ENCODE measurements at places on chromosomes 2 and 18.

DNA sequence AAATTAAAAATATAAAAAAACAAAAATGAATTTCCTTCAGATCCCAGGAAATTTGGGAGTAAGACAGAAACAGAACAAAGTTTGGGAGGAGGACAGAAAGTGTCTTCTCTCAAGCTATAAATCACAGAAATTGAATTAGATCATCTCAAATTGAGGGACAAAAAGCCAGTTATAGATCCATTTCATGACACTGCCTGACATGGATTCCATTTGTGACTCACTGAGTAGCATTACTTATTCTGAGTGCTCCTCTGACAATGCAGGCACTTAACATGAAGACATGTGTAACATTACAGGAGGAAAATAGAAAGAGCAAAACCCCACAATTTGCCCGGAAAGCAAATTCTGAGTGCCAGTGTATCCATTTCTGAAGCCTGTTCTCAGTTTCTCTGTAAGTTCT lies 63.9 kb upstream of the CREB1 start:
- DNase-seq: no peak

DNA sequence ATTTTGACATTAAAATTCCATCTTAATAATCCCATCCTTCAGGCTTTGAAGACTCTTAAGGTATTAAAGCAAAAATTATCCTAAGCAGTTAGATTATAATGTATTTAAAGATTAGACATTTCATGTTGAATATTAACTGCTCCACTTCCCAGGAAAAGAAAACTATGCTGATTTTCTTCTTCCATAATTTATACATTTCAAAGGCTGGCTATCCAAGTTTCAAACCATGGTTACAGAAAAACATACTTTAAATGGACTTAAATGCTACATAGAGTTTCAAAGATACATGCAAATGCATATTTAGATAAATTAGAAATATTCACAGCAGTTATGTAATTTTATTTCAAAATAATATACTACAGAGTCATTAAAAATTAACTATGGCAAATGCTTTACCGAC lies 1505.6 kb upstream of the ZEB2 start:
- no peak for DNase-seq

GRCh38 chr18:9952633-9953416 lies 39.0 kb downstream of the VAPA start:
- DNase-seq: no peak

DNA sequence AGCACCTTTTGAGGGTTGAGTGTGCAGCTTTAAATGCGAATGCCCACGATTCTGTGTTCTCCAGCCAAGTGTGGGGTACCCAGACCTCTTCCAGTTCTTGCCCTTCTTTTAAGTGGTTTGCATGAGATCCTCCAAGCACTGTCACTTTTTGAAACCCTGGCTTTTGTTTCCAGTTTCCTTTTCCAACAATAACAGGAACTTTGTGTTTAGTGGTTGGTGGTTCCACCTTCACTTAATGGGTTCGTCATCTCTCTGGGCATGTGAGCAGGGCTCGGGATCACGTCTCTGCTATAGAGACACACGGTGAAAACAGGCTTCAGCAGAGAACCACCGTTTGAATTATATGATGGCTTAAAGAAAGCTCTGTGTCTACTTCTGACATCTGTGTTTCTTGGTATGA lies 197.6 kb downstream of the LDLRAD4 start:
- no peak for DNase-seq

DNA sequence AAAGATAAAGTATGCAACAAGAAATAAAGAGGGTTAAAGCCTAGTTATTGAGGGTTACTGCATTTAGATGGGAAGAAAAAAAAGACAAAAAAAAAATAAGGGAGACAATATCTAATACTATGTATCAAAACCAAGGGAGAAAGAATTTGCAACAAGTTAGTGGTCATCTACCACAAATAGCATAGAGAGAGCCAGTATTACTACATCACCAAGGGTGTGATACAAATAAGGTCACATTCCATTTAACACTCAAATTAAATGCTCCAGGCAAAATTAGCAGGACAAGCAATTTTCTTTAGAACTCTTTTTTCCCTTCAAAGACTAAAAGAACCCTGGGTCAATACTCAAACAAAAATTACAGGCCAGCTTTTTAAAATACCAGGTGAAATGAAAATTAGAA lies 115.1 kb upstream of the GULP1 start:
- no peak for DNase-seq

DNA sequence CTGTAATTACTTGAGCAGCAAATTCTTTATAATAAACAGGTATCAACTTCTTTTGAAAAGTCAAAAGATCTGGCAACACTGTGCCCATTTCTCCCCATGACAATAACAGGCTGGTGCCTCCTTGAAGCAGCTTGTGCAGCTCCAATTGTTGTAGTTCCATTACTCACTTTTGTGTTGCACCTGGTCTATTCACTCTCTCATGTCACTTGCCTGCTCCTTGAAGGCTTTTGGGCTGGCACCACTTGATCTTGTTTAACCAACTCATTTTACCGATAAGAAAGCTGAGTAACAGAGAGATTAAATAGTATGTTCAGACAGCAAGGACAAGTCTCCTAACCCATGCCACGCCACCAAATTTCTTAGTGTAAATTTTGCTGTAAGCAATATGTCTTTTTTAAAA lies 314.5 kb downstream of the OSR1 start:
- DNase-seq: no peak

DNA sequence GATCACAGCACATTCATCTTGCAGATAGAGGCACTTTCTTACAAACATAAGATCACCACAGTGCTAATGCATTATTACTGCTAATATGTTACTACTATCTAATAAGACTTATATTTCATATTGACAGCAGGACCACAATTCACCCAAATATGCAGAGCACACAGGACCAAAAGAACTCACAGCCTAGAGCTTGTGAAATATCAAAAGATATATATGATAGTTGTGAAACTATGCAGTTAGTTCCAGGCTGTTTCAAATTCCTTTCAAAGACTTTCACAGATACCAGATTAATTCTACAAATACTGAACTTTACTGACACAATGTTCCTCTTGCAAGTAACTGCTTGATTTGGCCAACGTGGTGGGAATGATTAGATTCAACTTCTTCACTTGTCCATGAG lies 23.0 kb downstream of the FBXO15 start:
- no peak for DNase-seq

DNA sequence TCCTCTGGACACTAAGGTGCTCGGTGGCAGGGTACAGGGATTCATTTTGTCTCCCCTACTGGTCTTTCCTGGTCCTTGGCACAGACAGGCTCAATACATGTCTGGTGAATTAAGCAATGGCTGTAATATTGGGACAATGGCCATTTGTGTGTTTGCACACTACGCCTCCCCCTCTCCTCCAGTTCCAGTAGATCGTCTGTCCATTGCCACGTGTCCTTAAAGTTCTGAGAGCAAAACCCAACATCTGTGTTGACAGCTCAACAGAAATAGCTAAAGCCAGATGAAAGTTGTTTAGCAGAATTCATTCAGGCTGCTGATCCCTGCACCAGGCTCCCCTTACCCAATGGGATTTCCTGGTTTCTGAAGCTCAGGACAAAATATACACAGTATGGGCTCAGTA lies 9.0 kb upstream of the FABP1 start:
- peak; percentile 37 for DNase-seq

DNA sequence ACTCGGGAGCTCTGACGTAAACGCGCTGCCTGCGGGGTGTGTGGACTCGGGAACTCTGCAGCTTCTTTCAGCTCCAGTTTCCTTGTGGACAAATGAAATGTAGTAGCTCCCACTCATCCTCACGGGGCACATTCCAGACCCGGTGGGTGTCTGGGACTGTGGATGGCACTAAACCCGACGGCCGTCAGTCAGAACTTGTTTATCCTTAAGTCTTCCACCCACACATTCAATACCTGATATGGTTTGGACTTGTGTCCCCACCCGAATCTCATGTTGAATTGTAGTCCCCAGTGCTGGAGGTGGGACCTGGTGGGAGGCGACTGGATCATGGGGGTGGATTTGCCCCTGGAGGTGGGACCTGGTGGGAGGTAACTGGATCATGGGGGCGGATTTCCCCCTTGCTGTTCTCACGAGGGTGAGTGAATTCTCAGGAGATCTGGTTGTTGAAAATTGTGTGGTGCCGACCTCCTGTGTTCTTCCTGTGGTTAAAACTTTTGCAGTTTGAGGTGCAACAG lies 81.2 kb upstream of the SNTG2 start:
- DNase-seq: no peak

- DNase-seq: peak; percentile 34
Observed at GRCh38 chr2:26503231-26503880, 25.4 kb upstream of the OTOF start.

DNA sequence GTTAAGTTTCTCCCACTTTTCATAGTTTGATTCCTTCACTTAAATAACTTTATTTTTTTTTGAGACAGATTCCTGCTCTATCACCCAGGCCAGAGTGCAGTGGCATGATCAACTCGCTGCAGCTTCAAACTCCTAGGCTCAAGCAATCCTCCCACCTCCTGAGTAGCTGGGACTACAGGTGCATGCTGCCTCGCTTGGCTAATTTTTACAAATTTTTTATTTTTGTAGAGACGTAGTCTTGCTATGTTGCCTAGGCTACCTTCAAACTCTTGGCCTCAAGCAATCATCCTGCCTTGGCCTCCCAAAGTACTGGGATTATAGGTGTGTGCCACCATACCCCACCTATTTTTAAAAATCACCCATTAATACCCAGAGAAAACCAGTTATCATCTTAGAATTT lies 14.2 kb upstream of the WIPF1 start:
- no peak for DNase-seq

DNA sequence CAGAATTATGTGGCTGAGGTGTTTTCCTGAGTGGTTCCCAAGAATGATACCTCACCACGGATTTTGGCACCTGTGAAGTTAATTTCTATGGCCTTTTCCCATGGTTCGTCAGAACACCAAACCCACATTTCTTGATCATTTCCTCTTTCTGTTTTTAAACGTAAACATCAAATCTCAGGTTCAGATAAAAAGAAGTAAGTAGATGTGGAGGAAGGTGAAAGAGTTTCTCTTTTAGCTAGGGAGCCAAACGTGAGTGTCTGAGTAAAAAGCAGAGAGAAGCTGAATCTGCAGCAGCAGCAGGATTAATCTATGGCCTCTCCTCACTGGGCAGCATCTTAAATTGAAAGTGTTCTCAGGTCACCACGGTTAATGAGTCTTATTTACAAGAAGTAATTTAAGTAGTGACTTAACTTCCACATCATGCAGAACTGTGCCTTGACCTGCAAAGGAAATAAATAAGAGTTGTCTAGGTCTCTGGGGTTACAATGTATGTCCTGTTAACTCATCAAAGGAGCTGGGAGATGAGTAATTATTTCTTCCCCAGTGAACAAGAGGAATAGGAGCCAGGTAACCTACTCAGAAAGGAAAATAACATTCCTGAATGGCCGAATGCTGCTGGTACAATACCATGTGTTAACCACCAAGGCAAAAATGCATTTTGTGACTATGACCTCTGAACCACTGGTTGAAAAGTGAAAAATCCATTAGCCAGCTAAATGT lies 139.6 kb upstream of the NETO1 start:
- DNase-seq: no peak

GRCh38 chr2:197446844-197447243 lies 6.5 kb upstream of the COQ10B start:
- no peak for DNase-seq

DNA sequence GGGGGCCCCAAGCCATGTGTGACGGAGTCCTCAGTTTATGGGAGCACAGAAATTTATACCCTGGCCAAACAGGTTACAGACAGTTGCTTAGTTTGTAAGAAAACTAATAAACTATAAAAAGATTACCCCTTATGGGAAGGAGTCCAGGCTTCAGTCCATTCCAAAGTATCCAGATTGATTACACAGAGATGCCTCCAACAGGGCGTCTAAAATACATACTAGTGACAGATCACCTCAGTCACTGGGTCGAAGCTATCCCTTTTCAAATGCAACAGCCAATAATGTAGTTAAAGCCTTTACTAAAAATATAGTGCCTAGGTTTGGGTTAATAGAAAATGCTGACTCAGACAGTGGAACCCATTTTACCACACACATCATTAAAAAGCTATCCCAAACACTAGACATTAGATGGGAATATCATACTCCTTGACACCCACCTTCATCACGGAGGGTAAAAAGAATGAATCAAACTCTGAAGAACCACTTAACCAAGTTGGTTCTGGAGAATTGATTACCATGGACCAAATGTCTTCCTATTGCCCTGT lies 10.7 kb downstream of the PRPF40A start:
- DNase-seq: no peak

GRCh38 chr2:199985625-199986207 lies 30.3 kb downstream of the MAIP1 start:
- DNase-seq: peak; percentile 50

- DNase-seq: no peak
Observed at GRCh38 chr2:88942798-88943197, 251.3 kb downstream of the RPIA start.

DNA sequence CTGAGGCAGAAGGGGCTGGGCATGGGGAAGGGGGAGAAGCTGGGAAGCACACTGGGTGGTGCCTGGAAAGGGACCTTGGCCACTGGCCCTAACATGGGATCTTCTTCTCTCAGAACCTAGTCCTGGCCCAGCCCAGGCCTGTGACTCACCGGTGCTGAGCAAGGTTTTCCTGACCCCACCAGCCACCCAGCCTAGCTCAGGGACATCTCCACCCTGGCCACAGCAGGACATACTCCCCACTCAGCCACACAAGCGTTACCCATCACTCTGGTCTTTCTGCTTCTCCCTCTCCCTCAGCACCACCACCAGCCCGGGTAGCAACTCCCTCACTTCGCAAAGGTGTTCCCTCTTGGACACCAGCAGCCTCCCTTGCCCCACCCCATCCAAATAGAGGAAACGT lies 22.8 kb downstream of the TNS1 start:
- DNase-seq: no peak

DNA sequence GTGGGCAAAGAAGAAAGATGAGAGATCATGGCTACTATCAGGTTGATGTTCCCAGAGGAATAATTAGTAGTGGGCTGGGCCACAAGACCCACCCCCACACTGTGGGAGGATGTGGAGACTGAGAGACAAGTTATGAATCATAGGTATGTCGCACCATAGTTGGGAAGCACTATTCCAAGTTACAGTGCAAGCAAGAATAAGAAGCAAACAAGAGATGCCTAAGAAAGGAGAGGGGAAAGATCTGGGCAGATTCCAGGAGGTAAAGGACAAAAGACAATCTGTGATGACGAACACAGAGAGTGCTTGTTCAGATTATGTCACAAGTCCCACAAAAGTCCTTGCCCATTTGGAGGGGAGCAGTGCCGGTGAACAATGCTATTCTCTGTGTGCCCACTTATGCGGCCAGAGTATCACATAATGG lies 56.6 kb downstream of the FAM228A start:
- peak; percentile 57 for DNase-seq
